ENCODE measurements at places on chromosomes 1 and 21. TPM values are rescaled to one million over a fixed set of nuclear protein-coding genes. Genes with fewer than 3 reads are reported as not detected.
A peak's percentile ranks its signal among the peaks of the same experiment; 100 is the strongest.

DNA sequence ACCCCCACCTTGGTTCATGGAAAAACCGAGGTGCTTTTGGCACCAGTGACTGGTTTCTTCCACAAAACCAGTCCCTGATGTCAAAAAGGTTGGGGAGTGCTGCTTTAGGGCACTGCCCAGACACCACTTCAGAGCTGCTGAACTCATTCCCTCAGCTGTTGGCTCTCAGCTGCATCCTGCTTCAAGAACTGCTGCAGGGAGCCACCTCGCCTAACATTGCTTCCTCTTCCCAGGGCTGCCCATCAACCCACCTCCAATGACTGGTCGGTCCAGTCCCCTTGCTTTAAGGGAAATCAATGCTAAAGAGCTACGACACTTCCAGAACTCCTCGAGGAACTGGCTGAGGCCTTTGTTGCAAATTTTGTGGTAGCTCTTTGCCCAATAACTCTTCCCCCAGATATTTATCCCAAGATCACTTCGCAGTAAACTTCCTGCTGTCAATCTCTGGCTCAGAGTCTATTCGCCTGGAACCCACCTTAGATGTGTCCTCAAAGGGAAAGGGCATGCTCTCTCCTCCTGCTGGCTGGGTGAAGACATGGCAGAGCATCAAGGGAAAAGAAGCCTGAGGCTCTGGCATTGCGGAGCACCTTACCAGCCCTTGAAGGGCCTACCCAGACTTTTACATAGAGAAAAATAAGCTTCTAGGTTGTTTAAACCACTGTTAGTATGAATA, 29.0 kb downstream of the C1orf52 start:
- no peak overlapping the region for H3K27ac ChIP-seq
- no peak overlapping the region for H3K4me3 ChIP-seq
- no peaks in the 10 kb centered on the region for H3K27me3 ChIP-seq
- DNase-seq, result no peak
- no peaks in the 10 kb centered on the region for H3K36me3 ChIP-seq
- peaks cover 2% of the 10 kb centered on the region for H3K4me1 ChIP-seq

- no peak overlapping the region for H3K27ac ChIP-seq
- no peaks in the 10 kb centered on the region for H3K36me3 ChIP-seq
- H3K4me3 ChIP-seq, result no peak overlapping the region
- DNase-seq, result no peak
- peaks cover 17% of the 10 kb centered on the region for H3K4me1 ChIP-seq
- peaks cover 51% of the 10 kb centered on the region for H3K27me3 ChIP-seq
Measured at GRCh38 chr21:41760411-41760810, 6.4 kb downstream of the RIPK4 start.

Gene REN
- total RNA-seq, result not detected

DNA sequence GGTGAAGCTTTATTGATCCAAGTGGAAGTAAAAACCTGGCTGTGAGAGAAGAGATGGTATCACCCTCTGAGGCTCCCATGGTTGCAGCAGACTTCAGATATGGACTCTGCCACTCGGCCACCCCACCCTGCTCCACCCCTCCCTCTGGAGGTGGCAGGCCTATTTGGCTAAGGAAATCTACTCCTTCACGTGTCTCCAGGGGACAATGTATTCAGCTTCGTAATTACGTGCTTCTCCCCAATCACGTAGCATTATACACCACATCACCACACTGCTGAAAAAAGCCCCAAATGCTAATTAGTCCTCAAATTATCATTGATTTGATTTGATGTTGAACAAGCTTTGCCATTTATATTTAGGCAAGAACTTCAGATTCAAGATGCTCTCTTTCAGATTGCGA, 220.7 kb downstream of the OMA1 start:
- no peaks in the 10 kb centered on the region for H3K27me3 ChIP-seq
- no peak overlapping the region for H3K27ac ChIP-seq
- DNase-seq, result no peak
- no peaks in the 10 kb centered on the region for H3K4me1 ChIP-seq
- no peaks in the 10 kb centered on the region for H3K36me3 ChIP-seq

DNA sequence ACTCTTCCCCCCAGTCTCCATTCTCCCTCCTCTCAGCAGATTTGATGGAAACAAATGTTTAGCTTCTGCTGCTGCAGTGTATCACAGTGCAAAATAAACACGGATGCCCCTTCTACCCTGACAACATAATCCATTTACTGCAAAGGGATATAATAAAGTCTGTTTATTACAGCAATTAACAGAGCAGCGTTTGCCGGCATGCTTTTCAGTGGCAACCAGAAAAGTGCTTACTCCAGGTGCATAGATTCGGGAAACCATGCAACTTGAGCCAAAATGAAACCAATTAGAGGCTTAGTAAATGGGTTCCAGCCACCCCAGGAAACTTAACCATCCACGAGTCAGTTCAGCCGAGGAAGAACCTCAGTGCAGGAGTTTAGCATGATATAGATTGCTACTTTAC, 12.9 kb upstream of the LEMD1 start:
- no peaks in the 10 kb centered on the region for H3K36me3 ChIP-seq
- H3K4me3 ChIP-seq, result no peak overlapping the region
- H3K4me1 ChIP-seq, result peaks cover 35% of the 10 kb centered on the region
- H3K27me3 ChIP-seq, result peaks cover 30% of the 10 kb centered on the region

DNA sequence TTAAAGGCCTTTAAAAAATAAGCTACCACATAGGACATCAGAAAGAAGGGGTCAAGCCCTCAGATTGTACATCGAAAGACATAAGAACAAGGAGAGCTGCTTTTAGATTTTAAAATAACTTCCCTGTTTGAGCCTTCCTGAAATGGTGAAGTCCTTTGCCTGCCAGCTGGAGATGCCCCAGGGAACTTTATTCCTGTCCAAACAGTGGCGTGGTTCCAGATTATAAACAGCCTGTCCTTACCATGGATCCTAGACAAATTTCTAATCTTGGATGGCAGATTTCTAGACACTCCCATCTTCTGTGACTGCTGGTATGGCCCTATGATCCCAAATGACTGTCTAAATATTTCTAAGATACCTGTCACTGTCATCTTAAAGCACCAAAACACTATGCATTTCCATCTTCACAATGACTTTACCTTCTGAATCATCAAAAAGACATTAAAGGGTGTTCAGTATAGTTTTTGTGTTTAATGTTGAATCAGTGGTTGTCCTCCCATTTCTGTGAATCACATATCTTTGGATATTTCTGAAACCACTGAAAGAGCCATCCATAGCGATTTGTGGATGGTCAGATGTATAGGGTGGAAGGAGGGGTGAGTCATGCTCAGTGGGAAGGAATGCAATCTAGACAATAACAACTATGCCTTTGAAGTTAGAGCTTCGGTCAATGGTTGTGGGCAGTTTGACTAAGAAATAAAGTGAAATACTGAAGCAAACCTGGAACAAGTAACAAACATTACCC, 23.2 kb downstream of the ILDR2 start:
- H3K4me1 ChIP-seq, result peaks cover 11% of the 10 kb centered on the region
- H3K27ac ChIP-seq, result no peak overlapping the region
- no peak overlapping the region for H3K4me3 ChIP-seq
- DNase-seq, result peak; percentile 37
- no peaks in the 10 kb centered on the region for H3K36me3 ChIP-seq
- peaks cover 7% of the 10 kb centered on the region for H3K27me3 ChIP-seq

Gene SPATA21
- 0.04 TPM for total RNA-seq

GRCh38 chr1:29541631-29542030, 305.3 kb downstream of the PTPRU start:
- no peak overlapping the region for H3K4me3 ChIP-seq
- H3K36me3 ChIP-seq, result no peaks in the 10 kb centered on the region
- H3K4me1 ChIP-seq, result peaks cover 7% of the 10 kb centered on the region
- no peak for DNase-seq

GRCh38 chr1:207903053-207903452, 7.9 kb downstream of the CD34 start:
- no peak overlapping the region for H3K4me3 ChIP-seq
- DNase-seq, result no peak
- H3K27me3 ChIP-seq, result no peaks in the 10 kb centered on the region

DNA sequence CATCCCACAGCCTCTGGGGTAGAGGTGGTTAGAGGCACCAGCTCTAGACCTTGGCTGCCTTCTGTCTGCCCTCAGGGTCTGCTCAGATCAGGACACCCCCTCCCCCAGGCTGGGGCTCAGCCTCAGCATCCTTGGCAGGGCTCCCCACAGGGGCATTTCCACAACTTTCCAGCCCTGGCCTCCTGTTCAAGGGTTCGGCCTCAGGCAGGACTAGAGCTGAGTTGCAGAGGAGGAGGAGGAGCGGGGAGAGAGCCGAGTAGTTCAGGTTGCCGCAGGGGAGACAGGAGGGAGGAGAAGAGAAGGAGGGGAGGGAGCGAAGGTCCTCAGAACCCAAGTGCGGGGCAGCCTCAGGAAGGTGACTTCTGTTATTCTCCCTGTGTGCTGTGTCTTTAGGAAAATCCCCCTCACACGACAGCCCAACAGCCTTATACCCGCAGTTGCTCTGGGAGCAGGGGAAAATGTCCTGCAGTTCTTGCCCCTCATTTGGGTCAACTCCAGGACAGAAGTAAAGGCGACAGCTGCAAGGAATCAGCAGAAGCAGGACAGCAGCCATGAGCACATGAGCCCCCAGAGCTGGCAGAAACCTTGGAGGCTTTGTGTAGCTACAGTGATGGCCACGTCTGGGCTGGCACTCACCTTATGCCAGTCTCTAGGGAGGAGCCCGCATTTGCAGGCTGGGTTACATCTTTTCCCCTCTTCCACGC, 46.5 kb upstream of the TENT5B start:
- DNase-seq, result peak; percentile 75
- H3K4me3 ChIP-seq, result no peak overlapping the region
- H3K4me1 ChIP-seq, result peaks cover 24% of the 10 kb centered on the region
- no peaks in the 10 kb centered on the region for H3K27me3 ChIP-seq
- peak overlapping the region; percentile 93 for H3K27ac ChIP-seq
- no peaks in the 10 kb centered on the region for H3K36me3 ChIP-seq

GRCh38 chr1:86913399-86913895, 479 bp downstream of the SELENOF start:
- H3K27ac ChIP-seq, result peak overlapping the region; percentile 97
- H3K4me1 ChIP-seq, result peaks cover 3% of the 10 kb centered on the region
- H3K27me3 ChIP-seq, result no peaks in the 10 kb centered on the region
- peak overlapping the region; percentile 86 for H3K4me3 ChIP-seq

Gene PRRC2C
- total RNA-seq, result 43.1 TPM

Measured in muscle of leg (tissue), 16 donors.